ENCODE measurements at places on chromosomes 1 and 21.

- DNase-seq, result no peak
Measured at GRCh38 chr1:107486349-107486748, 345.5 kb downstream of the NTNG1 start.

DNA sequence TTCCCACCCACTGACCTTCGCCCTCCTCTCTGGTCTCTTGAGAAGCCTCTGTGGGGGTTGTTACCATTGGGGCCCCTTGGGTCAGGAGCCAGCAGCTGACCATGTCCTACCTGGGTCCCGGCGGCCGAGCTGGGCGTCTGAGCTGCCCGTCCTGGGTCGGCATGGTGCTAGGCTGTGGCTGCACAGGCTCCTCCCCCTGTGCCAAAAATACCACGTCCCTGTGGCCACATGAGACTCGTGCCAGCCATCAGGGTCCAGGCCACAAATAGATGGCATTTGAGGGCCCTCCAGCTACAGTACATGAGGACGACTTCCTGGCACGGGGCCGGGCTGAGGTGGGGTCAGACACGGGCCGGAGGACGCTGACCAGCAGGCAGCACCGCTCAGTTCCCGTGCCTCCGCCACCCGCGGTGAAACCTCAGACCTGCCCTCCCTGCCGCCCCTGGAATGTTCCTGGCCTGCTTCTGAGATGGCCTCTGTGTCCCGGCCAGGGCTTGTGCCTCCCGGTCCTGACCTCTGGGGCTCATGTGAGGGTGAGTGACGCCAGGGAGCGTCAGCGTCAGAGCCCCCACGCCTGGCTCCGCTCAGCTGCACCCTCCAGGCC is at the start of gene PERM1:
TSS of gene PERM1 (minus strand) at position 139 of the 604 bp plus-strand sequence. CDS start 1,064 bp downstream, outside the sequence.
- DNase-seq, result no peak

DNA sequence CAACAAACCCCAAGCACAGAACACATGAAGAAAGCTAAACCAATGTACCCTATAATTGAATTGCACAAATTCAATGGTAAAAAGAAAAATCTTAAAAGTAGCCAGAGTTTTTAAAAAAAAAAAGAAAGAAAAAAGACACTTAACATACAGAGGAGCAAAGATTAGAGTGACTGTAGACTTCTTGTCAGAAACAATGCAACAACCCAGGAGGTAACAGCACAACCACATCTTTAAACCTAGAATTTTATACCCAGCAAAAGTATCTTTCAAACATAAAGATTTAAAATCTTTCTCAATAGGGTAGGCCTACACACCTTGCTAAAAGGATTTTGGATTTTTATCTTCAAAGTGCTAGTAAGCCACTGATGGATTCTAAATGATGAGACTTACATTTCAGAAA is 64.4 kb downstream of the PHTF1 start:
- no peak for DNase-seq

- DNase-seq, result no peak
Measured at GRCh38 chr1:84615790-84616189, 41.5 kb upstream of the CTBS start.

- no peak for DNase-seq
Measured at GRCh38 chr1:97190326-97190725, 468.7 kb downstream of the PTBP2 start.

DNA sequence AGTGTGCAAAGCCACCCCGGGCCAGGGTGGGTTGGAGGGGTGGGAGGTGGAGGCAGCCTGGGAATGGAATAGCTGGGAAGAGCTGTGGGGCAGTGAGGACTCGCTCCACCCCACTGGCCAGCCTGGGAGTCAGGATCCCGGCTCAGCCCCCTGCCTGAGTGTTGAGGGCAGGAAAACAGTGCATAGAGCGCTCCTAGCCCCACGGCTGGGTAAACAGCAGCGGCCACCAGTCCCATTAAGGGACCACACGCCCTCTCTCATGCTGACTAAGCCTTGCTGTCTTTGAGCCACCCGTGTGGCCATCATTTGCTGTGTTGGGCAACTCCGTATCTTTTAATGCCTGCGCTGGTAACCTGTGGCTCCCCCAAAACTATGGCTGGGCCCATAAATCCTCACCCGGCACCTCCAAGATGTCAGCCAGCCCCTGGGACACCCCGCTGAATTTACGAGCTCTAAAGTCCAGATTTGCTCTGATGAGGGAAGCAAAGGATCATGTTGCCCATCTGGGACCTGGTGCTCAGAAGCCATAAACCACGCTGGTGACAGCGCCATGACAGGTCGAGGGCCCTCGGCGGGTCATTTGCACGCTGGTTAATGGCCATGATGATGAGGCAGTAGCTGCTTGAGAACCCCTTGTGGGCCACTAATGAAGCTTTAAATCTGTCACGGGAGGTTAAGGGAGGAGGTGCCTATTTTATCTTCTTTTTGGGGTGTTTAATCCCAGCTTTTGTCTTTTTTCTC is 34.9 kb downstream of the SYF2 start:
- peak; percentile 83 for DNase-seq

GRCh38 chr1:15231714-15232201 is 15.3 kb upstream of the FHAD1 start:
- DNase-seq, result no peak

DNA sequence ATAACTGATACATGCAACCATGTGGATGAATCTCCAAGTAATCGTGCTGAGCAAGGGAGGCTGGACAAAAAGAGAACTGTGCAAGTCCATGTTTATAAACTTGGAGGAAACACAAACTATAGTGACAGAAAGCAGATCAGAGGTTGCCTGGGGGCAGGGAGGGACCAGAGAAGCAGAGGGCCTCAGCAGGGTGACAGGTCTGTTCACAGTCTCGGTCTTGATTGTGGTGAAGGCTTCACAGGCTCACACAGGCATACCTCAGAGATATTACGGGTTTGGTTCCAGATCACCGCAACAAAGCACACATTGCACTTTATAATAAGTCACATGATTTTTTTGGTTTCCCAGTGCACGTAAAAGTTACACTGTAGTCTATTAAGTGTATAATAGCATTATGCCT is 28.5 kb downstream of the ACOT7 start:
- DNase-seq, result no peak

DNA sequence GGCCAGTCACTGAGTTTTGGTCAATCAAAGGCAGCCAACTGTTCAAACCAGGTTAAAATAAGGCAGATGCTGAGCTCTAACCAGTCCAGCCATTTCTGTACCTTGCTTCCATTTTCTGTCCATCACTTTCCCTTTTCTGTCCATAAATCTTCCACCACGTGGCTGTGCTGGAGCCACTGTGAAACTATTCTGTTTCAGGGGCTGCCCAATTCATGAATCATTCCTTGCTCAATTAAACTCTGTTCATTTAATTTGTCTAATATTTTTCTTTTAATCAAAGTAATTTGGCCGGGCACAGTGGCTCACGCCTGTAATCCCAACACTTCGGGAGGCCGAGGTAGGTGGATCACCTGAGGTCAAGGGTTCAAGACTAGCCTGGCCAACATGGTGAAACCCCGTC is 22.7 kb upstream of the LGALS8 start:
- DNase-seq, result no peak

GRCh38 chr1:236835491-236835890 is 40.4 kb downstream of the MTR start:
- DNase-seq, result no peak

DNA sequence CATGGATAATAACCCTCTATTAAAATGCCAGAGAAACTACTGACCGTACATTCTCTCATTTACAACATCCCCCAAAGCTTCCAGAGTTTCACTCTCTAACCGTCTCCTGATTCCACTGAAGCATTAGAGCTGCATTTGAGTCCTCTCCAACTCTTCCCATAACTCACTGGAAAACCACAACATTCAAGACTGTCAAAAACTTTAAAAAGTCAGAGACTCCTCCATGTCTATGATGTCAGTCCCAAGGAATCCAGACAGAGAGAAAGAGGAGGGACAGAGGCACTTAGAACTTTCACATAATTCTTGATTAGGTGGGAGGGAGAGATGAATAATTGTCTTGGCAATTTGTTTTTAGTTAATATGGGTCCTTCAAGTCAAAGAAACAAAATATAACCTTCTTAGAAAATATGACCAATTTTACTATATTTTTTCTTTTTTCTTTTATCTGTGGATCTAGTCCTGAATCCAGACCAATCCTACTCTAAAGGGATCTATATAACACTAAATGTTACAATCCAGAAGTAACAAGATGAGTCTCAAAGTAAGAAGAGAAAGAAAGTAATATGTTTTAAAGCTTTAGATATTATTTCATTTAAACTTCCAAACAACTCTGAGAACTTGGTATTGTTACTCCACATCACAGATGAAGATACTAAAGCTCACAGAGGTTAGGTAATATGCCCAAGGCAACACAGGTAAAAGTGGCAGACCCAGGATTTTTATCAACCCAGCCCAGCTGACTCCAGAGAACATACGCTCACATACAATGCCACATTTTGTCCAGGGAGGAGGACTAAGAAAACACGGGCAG is 23.8 kb downstream of the OTUD7B start:
- no peak for DNase-seq

DNA sequence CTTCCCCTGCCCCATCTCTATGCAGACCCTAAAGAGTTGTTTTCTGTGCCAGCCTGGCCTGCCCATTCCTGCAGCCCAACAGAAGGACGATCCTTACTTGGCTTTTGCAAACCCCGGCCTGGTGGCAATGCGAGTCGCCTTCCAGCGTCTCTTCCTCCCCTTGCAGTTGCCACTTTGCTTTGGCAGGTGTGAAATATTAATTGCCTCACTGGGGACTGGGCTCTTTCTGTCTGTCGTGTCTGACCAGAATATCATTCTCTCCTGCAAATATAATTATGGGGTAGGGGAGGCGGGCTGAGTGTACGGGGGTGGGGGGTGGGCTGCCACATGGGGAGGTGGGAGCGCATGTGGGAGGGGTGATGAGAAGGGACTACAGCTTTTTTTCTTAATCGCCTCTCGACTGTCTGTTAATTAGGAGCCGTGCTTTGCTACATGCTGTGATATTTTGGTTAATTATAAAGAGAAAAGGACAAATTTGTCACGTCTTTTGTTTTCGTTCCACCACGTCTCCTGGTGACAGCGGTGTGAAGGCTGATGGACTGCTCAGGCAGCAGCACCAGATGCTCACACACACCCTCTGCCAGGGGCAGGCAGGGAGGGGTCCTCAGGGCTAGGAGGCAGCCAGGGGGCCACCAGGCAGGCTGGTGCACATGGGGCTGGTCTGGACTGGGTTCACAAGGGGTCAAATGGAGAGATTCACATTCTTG is 80.1 kb upstream of the CD34 start:
- no peak for DNase-seq

- no peak for DNase-seq
Measured at GRCh38 chr1:53378061-53378460, 50.2 kb upstream of the LRP8 start.

DNA sequence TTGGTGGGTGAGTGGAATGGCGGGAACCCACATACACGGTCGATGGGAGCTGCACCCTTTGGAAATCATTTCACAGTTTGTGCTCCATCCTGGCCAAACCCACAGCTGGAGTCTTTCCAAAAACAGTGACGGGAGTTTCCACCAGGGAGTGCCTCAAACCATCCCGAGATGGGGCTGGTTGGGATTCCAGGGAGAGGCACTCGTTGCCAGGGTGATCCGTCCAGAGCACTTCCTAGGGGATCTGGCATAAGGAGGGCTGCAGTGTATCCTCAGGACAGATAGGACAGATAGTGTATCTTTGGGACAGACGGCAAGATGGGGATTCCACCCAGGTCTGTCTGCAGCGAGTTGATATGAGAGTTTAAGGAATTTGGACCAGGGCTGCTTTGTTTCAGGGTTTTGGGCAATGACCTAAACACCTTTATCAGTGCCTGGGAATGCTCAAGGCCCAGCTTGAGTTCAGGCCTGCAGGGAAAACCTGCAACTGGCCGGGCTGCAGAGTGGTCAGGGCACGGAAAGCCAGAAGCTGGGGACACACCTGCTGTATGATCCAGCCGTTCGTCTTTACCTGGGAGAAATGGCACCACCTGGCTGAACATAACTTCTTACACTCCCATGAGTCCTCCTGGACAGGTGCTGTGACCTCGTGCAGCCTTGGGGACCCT is 3.4 kb upstream of the POFUT2 start:
- no peak for DNase-seq

DNA sequence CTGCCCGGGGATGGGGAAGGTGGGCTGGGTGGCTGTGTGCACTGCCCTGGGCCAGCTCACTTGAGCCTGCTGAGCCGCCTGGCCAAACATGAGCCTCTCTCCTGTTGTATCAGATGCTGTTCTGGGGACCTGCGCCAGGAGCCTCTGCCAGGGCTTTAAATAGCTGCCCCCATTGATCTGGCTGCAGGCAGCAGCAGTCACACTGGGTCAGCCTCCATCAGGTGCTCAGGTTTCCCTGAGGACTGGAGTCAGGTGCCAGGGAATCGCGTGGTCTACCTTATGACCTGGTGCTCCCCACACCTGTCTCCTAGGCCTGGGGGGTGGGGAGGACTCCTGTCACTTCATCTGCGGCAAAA is 700 bp upstream of the CCDC28B start:
- peak; percentile 86 for DNase-seq

- DNase-seq, result no peak
Measured at GRCh38 chr1:109928591-109929111, 18.0 kb downstream of the CSF1 start.

- no peak for DNase-seq
Measured at GRCh38 chr1:74728736-74729135, 4.1 kb downstream of the CRYZ start.

DNA sequence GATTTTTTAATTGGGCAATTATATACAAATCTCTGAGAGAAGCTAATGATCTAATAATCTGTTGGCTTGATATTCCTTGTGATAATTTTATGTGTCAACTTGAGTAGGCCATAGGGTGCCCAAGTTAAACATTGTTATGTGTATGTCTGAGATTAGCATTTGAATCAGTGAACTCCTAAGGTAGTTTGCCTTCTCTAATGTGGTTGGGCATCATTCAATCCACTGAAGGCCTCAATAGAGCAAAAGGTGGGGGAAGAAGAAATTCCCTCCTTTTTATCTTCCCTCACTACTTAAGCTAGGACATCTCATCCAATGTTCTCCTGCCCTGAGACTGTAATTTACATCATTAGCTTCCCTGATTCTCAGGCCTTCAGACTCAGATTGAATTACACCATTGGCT is 394.5 kb downstream of the LMO4 start:
- DNase-seq, result no peak

DNA sequence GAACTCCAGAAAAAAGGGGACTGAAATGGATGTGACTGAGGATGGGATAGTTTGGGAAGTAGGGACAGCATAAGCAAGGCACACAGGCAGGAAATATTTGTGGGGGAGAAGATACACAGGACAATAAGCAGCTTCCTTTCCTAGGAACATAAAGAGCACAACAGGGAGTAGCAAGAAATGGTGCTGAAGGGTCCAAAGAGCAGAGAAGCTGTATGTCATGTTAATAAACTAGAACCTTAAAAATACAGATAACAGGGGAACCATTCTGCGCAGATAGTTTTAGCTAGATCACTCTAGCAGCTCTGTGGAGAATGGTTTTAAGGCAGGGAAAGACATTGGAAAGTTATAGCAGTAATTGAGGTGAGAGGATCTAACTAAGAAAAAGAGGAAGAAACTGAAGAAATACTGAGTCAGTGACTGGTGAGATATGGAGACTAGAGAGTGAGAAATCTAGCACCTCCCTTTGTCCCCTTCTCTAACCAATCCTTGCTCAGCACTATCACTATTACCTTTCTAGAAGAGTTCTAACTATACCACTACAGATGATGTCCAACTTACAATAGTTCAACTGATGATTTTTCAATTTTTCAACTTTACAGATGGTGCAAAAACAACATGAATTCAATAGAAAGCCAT is 95.0 kb downstream of the CDC42BPA start:
- DNase-seq, result no peak

- peak; percentile 59 for DNase-seq
Measured at GRCh38 chr1:9101510-9102146, 27.3 kb downstream of the GPR157 start.
